ENCODE measurements at places on chromosomes 7 and 10. TPM values are rescaled to one million over a fixed set of nuclear protein-coding genes. Genes with fewer than 3 reads are reported as not detected.
A peak's percentile ranks its signal among the peaks of the same experiment; 100 is the strongest.

DNA sequence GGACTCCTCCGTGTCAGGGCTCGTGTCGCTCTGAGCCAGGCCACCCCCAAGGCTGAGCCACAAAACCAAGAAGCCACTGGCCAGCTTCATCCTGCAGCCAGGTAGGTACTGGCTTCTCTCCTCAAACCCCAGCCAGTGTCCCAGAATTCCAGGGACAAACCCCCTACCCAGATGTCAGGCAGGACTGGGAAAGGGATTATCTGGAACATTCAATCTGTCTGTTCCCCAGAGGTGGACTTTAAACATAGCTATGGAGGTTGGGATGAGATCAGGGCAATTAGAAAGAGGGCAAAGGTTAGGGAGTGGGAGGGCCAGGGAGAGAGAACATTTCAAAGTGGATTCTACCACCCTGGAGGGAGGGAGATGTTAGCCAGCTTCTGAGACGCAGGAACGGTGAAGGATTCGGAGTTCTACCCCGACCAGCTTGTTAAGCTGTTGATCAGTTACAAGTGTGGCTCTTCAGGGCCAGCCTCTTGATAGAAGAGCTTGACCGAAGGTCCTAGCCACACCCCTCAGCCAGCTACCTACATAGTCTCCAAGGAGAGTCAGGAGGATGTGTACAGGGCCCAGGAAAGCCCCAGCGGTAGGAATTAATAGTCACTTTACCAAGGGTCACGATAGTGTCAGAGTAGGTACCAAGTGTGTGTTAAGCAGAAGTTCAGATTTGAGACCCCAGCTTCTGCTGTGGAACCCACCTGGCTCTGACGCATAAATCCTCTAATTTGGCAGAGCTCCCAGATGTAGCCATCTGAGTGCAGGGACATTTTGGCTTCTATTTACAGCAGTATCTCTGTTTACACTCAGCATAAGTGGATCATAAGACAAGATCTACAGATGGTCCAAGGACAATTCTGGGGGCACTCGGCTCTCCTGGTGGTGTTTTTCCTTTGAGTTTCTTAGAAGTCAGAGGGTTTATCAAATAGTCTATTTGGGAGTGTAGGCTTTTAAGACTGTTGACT lies at the start of gene PLA2G12B:
Gene PLA2G12B (minus strand): TSS at position 211 of the 959 bp plus-strand sequence. CDS start 121 bp downstream, at position 90.
- H3K27ac ChIP-seq: peak within 1 kb of the TSS; percentile 89
- peaks cover 40% of the 10 kb centered on the region for H3K4me1 ChIP-seq
- H3K36me3 ChIP-seq: no peaks in the 10 kb centered on the region
- peak within 1 kb of the TSS; percentile 60 for H3K4me3 ChIP-seq
- DNase-seq: no peak
- no peaks in the 10 kb centered on the region for H3K27me3 ChIP-seq

Gene WIPF3
- 9.5 TPM for total RNA-seq

Gene CACNB2
- total RNA-seq: 6.5 TPM

- DNase-seq: no peak
- no peaks in the 10 kb centered on the region for H3K4me1 ChIP-seq
- H3K27ac ChIP-seq: no peak overlapping the region
- no peak overlapping the region for H3K4me3 ChIP-seq
Observed at GRCh38 chr10:51397695-51398094, 301.7 kb downstream of the CSTF2T start.

GRCh38 chr10:124539935-124540641 lies 78.5 kb downstream of the LHPP start:
- H3K27me3 ChIP-seq: no peaks in the 10 kb centered on the region
- no peak overlapping the region for H3K27ac ChIP-seq
- no peaks in the 10 kb centered on the region for H3K4me1 ChIP-seq
- peak; percentile 68 for DNase-seq
- H3K4me3 ChIP-seq: no peak overlapping the region

DNA sequence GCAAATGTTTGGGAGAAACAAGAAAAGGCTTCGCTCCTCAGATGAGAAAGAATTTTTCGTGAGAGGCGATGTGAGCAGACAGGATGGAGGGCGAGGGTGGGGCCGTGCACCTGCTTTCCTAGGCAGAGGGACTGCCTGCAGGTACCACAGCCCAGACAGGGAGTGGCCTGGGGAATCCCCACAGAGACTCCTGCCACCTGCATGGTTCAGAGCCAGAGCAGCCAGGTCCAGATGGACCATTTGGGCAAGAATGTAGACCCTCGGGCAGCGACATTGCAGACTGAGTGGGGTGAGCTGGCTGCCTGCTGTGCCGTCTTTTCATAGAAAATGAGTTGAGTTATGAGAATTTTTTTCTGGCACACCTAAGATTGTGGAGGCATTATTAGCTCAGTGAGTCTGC lies 216.8 kb downstream of the SNX10 start:
- H3K36me3 ChIP-seq: no peaks in the 10 kb centered on the region
- no peak for DNase-seq
- H3K27ac ChIP-seq: peak overlapping the region; percentile 5
- peaks cover 6% of the 10 kb centered on the region for H3K27me3 ChIP-seq
- H3K4me3 ChIP-seq: peak overlapping the region; percentile 14
- peaks cover 41% of the 10 kb centered on the region for H3K4me1 ChIP-seq

GRCh38 chr10:75367021-75367487 lies 34.5 kb downstream of the ZNF503 start:
- H3K4me1 ChIP-seq: peaks cover 18% of the 10 kb centered on the region
- H3K27ac ChIP-seq: no peak overlapping the region
- no peak overlapping the region for H3K4me3 ChIP-seq
- peaks cover 28% of the 10 kb centered on the region for H3K27me3 ChIP-seq
- DNase-seq: no peak

DNA sequence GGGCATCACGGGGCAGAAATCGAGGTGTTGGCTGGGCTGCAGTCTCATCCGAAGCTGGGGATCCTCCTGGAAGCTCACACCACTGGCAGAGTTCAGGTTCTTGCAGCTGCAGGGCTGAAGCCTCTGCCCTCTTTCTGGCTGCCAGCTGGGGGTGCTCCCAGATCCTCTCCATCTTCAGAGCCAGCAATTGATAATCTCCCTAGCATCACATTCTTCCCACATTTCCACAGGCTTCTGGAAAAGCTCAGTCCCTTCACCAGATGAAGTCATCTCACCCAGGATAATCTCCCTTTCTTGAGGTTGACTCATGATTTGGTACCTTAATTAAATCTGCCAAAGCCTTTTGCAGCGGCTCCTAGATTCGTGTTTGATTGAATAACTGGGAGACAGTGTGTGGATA lies 55.2 kb downstream of the NRP1 start:
- no peak for DNase-seq
- H3K27ac ChIP-seq: no peak overlapping the region
- H3K36me3 ChIP-seq: peaks cover 3% of the 10 kb centered on the region
- H3K4me3 ChIP-seq: no peak overlapping the region
- peaks cover 20% of the 10 kb centered on the region for H3K4me1 ChIP-seq
- no peaks in the 10 kb centered on the region for H3K27me3 ChIP-seq

- no peak overlapping the region for H3K27ac ChIP-seq
- no peak for DNase-seq
- no peaks in the 10 kb centered on the region for H3K36me3 ChIP-seq
- no peak overlapping the region for H3K4me3 ChIP-seq
Observed at GRCh38 chr7:41538810-41539724, 163.8 kb downstream of the INHBA start.

GRCh38 chr10:75266945-75267344 lies 31.2 kb upstream of the COMTD1 start:
- peaks cover 7% of the 10 kb centered on the region for H3K4me1 ChIP-seq
- H3K4me3 ChIP-seq: no peak overlapping the region
- no peak for DNase-seq
- H3K27ac ChIP-seq: no peak overlapping the region
- H3K36me3 ChIP-seq: no peaks in the 10 kb centered on the region

Gene KLLN
- 0.87 TPM for total RNA-seq

DNA sequence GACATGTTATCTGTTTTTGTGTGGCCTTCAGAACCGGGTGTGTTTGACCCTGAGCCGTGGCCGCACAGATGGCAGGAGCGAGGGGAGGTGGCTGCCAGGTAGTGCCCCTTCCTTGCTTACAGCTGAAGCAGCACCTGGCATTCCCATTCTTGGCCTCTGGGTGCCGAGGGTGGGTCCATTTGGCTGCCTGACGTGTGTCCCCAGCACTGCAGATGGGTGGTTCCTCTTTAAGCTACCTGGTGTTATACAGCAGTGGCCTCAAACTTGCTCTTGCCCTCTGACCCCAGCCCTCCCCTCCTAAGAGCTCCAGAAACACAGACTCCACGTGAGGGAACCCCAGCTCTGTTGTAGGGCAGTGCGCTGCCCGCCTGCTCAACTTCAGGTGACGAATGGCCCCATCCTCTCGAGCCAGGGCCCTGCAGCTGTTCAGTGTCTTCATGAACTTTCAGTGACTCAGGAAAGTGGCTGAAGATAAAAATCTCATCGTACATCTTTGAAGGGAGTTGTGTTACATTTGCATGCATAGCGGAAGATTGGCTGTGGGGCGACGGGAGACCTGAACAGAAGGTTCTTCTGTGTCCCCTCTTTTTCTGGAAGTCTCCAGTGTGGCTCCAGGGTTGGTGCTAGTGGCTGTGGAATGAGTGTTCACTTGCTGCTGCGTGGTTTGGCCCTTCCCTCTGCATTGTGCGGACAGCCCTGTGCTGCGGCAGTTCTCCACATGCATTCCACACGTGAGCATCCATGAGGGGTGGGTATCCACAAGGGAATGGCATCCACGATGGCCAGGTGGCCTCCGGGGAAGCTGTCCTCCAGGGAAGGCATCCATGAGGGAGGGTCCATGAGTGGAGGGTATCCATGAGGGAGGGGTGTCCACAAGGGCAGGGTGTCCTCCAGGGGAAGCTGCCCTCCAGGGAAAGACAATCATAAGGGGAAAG lies 91.6 kb downstream of the INPP5A start:
- no peak overlapping the region for H3K27ac ChIP-seq
- H3K36me3 ChIP-seq: no peaks in the 10 kb centered on the region

Gene ARMS2
- total RNA-seq: not detected

GRCh38 chr7:155093596-155093995 lies 23.5 kb downstream of the HTR5A start:
- H3K27me3 ChIP-seq: peaks cover 4% of the 10 kb centered on the region
- no peak overlapping the region for H3K4me3 ChIP-seq
- no peaks in the 10 kb centered on the region for H3K36me3 ChIP-seq
- no peak for DNase-seq
- no peaks in the 10 kb centered on the region for H3K4me1 ChIP-seq

DNA sequence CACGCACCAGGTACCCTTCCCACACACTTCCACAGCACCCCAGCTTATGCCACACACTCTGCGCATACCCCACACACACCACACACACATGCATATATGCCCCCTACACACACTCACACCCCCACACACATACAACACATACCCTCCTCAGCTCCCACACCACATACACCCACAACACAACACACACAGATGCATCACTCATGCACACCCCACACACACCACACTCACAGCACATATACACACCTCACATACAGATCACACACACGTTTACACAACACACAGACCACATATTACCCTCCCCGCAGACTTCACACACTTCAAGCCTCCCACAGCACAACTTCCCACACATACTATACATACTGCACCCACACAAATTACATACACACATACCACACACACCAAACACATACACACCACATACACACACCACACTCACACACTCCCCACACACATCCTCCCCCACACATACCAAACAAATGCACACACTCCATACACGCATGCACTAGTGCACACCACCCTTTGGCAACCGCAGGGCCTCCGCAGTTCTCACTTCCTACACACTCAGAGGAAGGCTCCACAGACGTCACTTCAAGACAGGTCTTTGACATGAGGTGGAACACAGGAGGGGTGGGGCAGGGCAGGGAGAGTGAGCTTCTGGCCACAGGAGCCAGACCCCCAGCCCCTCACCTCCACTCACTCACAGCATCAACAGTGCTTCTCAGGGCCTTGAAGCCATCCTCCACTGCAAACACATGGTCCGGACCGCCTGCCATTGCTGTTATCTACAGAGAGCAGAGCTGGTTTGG lies 18.5 kb upstream of the ANTXRL start:
- DNase-seq: no peak
- H3K36me3 ChIP-seq: no peaks in the 10 kb centered on the region
- H3K27ac ChIP-seq: no peak overlapping the region
- H3K27me3 ChIP-seq: peaks cover 7% of the 10 kb centered on the region

DNA sequence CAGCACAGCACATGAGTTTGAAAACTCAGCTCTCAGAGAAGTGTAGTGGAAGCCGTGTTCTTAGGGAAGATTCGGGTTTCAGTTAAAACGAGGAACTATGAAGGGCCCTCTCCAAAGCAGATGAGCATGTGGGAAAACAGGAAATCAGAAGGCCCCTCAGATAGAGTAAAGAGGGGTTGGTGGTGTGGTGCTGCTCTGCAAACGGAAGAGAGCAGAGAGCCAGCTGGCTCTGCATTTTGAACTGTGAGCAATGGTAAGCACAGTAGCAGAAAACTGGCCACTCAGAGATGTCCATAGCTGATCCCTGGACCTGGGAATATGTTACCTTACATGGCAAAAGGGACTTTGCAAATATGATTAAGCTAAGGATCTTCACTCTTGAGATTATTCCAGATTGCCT lies 27.9 kb upstream of the CUL1 start:
- DNase-seq: no peak
- no peaks in the 10 kb centered on the region for H3K4me1 ChIP-seq
- no peaks in the 10 kb centered on the region for H3K27me3 ChIP-seq

DNA sequence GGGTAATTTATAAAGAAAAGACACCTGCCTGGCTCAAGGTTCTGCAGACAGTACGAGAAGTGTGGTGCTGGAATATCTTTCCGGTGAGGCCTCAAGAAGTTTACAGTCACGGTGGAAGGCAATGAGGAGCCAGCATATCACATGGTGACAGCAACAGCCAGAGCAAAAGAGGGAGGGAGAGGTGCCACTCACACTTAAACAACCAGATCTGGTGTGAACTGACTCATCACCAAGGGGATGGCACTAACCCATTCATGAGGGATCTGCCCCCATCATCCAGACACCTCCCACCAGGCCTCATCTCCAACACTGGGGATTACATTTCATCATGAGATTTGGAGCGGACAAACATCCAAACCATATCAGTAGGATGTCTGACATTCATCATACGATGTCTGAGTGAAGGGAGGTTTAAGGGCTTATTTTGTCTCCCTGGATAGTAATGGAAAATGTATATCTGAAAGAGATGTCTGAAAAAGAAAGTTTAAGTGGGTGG lies 23.5 kb upstream of the KBTBD2 start:
- no peaks in the 10 kb centered on the region for H3K4me1 ChIP-seq
- DNase-seq: no peak
- H3K27me3 ChIP-seq: no peaks in the 10 kb centered on the region
- no peak overlapping the region for H3K27ac ChIP-seq
- no peak overlapping the region for H3K4me3 ChIP-seq

Gene SORCS1
- 13.6 TPM for total RNA-seq

DNA sequence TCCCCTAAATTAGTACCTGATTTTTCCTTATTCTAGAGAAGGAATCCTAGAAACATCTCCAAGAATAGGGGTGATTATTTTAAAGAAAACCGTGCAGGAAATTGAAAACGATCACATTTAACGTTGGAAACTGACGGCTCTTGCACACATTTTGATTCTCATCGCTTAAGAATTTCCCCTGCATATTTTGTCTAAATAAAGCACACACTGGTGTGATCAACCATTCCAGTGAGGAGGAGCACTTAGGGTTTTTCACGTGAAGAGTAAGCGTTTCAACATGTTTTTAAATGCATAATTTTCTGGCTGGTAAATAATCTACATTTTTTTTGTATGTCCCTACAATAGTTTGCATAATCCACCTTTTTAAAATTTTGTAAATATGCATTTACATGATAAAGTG lies 229.7 kb upstream of the PFKP start:
- H3K4me1 ChIP-seq: peaks cover 4% of the 10 kb centered on the region
- H3K27me3 ChIP-seq: peaks cover 24% of the 10 kb centered on the region
- no peak overlapping the region for H3K4me3 ChIP-seq

Measured in progenitor cell of endocrine pancreas (in vitro differentiated cells).